Kidney capillary endothelial cell (primary cell): ENCODE measurements at places on chromosomes 6 and 20.

- no peak for DNase-seq
Measured at GRCh38 chr6:94562846-94563245, 1014.5 kb upstream of the MANEA start.

- no peak for DNase-seq
Measured at GRCh38 chr6:31321820-31322219, 35.2 kb downstream of the HLA-B start.

DNA sequence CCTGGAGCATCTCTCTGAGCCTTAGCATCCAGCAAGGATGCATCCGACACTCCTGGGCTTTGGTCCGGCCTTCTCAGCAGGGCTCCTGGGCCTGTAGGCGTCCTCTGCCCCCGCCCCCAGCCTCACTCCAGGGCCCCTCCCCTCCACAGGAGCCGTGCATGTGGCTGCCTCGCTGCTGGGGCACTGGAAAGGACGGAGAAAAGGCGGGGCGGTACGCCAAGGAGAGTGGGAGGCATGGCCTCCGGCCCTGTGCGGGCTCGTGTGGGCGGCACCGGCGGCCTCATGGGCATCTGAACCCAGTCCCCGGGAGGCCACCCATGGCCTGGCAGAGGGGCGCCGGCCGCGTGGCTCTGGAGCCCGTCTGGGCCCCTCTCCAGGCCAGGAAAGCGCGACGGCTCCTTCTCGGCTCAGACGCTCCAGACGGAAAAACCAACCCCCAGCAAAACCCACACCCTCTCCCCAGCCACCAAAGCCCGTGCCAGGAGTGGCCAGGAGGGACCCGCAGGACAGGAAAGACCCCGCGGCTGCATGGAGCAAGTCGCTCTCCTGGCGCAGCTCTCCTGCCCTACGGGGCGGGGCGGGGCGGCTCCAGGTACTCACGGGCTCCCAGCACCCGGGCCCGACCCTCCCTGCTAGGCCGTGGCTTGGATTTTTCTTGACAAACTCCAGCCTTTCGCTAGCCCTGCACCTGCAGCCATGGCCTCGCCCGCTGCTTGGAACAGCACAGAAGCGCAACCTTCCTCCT lies 419.9 kb downstream of the QKI start:
- DNase-seq, result no peak

DNA sequence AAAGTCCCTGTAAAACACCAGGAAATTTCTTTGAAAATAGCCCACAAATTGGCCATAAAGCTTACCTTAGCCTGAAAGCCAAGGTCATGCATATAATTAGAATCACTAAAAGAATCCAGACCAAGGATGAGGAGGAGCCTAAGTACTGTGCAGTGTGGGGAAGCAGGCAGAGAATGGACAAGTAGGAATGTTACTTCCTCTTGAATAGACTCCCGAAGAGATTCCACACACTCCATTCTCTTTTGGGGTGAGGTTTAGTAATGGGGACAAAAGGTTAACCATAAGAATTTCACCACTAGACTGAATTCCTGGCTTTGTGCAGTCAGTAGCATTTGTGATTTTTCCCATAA lies 27.5 kb upstream of the MARCKS start:
- DNase-seq, result no peak

DNA sequence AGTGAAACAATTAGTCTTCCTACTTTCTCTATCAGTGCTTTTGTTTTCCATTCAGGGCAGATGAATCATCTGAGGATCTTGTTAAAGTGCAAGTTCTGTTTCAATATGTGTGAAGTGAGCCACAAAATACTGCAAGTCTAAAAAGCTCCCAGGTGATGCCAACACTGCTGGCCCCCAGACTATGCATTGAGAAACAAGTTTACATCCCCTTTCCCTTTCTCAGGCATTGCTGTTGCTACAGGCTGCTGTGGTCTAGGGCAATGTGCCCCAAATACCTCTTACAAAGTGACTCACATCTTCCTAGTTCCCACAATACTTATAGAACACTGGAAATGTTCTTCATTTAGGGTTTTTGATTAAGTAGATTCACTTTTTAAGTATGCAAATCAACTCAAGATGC lies 31.8 kb downstream of the ABRACL start:
- no peak for DNase-seq

DNA sequence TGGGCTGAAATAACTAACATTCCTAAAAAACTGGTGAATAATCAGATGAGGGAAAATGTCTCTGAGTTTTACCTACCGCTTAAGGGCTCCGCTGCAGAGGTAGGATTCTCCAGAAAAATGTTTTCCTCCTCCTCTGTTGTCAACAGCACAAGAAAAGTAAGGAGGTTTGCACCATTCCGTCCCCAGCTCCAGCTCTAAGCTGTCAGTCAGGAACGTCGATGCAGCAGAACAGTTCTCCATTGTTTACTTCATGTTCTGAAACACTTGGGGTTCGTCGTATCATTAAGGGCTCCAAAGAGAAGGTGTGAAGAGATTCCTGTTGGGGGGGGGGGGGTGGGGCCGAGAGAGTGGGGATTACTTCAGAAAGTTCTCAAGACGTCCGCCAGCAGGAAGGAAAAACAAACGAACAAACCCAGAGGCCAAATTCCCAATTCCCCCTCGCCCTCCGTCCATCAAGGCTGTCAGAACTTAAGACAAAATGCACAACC lies 734 bp downstream of the MMS22L start:
- DNase-seq, result peak; percentile 10

GRCh38 chr20:44632103-44632752 lies 19.3 kb downstream of the ADA start:
- no peak for DNase-seq

- no peak for DNase-seq
Measured at GRCh38 chr20:45218124-45218523, 3.0 kb upstream of the SEMG2 start.

DNA sequence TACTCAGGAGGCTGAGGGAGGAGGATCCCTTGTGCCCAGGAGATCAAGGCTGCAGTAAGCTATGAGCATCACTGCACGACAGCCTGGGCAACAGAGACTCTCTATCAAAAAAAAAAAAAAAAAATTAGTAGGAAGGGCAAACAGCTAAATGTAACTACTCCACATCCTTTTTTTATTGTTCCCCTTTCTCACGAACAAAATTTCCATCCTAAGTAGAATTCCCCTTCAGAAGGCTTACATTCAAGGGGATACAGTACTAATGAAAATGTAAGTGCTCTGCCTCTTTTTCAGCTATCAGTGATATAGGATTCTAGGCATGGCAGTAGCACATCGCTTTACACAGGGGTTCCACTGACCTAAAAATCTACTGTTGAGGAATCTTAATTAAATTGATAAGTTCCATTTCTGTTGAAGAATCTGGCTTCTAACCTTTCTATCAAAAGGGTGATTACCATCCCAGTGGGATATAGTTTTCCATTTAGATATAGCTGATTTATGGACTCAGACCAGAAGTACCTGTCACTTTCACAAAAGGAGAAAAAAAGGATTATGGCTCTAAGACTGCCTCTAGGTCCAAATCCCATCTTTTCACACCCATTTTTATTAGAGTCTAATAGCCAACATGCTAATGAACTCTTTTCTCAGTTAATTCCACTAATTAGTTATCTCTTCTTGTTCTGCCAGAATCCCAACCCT lies 2.6 kb downstream of the B4GALT5 start:
- no peak for DNase-seq

GRCh38 chr20:23212011-23212410 lies 125.9 kb upstream of the CD93 start:
- DNase-seq, result no peak

GRCh38 chr20:63292292-63292701 lies 689 bp upstream of the COL20A1 start:
- no peak for DNase-seq

- DNase-seq, result no peak
Measured at GRCh38 chr20:25148181-25148981, 47.1 kb upstream of the ENTPD6 start.

- DNase-seq, result no peak
Measured at GRCh38 chr20:24805456-24806238, 143.4 kb upstream of the CST7 start.

DNA sequence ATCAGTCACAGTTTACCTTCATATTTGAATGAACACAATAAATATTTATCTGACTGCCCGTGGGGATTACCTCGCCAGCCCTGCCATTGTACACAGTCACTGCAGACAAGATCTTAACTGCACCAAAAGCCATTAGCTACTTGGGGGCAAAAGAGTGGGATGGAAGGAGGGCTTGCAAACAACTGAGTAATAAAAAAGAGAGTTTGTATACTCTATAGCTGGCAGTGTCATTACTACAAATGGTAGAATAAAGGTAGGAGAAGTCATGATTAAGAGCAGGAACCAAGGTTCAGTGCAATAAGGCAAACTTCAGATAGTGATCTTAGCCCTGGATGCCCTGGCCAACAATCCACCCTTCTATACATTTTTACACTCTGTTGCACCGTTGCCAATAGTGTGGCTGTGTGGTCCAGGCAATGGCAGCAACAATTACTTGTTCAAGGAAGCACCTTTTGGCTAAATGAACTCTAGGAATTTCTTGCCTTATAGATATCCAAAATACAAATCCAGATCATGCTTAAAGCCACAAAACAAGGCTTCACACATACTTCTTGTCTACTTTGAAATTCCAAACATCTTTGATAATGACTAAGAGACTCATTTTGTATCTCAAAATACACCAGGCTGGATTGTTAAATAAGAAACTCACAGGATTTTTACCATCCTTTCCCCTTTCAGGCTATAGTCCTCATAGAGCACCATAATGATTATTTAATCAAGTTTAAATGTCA lies 955.4 kb upstream of the ADGRB3 start:
- DNase-seq, result no peak

DNA sequence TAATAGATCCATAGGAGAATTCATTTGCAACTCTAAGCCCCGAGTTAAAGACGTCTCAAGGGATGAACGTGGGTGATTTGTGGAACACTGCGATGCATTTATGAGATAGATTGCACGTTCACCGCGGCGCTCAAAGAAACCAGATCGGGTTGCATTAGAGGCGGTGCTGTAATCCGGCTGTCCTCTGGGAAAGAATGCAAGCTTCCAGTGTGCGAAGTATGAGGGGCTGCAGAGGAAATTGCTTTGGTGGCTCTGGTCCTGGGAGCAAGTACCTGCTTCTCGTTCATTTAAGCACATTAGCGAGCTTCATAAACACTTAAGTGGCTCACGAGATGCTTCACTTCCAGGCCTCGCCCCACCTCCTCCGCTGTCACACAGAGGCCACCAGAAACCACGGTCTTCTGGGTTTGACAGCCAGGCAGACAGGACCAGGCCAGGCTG lies 182.3 kb downstream of the CDH4 start:
- DNase-seq, result no peak

GRCh38 chr6:32816746-32817204 lies at the start of gene HLA-DOB:
Gene HLA-DOB, minus strand, starts transcription at chr6:32817002. Its CDS starts 51 bp downstream, at chr6:32816951.
- DNase-seq, result no peak

GRCh38 chr6:16324606-16325225 lies 86.3 kb downstream of the GMPR start:
- DNase-seq, result no peak

GRCh38 chr6:142132625-142133024 lies at the start of gene GJE1:
Gene GJE1, plus strand, starts transcription at chr6:142132925. Its CDS starts 234 bp downstream, at chr6:142133159.
- DNase-seq, result no peak

- DNase-seq, result no peak
Measured at GRCh38 chr6:170459451-170459850, 93.7 kb downstream of the PSMB1 start.

GRCh38 chr20:61922411-61922810 lies 143.3 kb downstream of the TAF4 start:
- DNase-seq, result no peak

DNA sequence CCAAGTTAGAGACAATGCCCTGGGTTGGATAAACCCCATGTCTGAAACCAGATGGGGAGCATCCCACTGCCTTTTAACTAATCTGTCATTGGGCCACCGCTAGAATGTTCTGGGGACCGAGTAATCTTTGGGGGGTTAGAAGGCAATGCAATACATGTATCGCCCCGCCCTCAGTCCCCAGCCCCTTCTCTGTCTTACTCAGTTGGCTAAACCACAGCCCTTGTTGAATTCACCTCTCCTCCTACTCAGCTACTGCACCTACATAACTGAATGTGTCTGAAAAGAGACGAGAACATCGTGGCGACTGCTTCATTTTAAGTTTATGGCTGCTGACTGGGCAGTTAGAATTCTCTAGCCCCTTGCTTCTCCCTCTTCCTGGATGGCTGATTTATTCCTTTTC lies 15.1 kb upstream of the CCR6 start:
- no peak for DNase-seq

- DNase-seq, result no peak
Measured at GRCh38 chr20:37636977-37637376, 56.9 kb upstream of the CTNNBL1 start.

DNA sequence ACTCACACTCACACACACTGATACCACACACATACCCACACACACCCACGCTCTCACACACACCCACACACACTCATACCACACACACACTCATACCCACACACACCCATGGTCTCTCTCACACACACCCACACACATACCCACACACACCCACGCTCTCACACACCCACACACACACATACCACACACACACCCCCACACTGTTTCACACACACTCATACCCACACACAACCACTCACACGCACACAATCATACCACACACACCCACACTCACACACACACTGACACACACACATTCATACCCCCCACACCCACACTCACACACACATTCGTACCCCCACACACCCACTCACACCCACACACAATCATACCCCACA lies 158.1 kb downstream of the SMOC2 start:
- no peak for DNase-seq

DNA sequence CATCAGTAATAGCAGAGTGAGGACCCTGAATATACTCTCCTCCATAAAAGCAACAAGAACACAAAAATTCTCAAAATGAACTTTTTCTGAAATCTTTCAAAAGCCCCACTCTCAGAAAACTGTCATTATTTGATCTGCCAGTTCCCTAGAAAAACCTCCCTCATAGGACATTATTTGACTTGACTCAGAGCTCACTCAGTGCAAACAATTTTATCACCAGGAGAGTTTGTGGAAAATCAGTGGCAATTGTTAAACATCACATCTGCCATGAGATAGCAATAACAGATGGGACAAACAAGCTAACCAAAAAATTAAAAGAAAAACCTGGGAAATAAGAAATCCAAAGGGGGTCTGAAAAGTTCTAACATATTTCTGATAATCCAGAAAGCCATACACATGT lies 100.0 kb downstream of the ATG5 start:
- no peak for DNase-seq

DNA sequence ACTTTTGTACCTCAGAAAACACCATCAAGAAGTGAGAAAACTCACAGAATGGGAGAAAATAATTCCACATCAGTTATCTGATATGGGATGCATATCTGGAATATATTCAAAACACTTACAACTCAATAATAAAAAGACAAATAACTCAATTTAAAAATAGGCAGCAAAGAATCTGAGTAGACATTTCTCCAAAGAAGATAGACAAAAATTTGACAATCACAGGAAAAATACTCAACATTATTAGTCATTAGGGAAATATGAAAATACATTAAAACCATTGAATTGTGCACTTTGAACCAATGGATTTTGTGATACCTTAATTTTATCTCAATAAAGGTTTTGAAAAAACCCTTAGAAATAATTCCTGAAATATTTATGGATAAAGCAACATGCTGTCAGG lies 36.9 kb upstream of the STMND1 start:
- DNase-seq, result no peak

GRCh38 chr6:139882234-139882633 lies 507.8 kb upstream of the CITED2 start:
- peak; percentile 10 for DNase-seq
